ENCODE measurements at places on chromosomes 2 and 18. TPM values are rescaled to one million over a fixed set of nuclear protein-coding genes. Genes with fewer than 3 reads are reported as not detected.

GRCh38 chr2:173434762-173435569 lies 80.3 kb downstream of the CDCA7 start:
- peaks cover 8% of the 10 kb centered on the region for H3K4me1 ChIP-seq
- H3K27ac ChIP-seq = no peak overlapping the region
- H3K27me3 ChIP-seq = no peaks in the 10 kb centered on the region
- H3K36me3 ChIP-seq = no peaks in the 10 kb centered on the region
- no peak overlapping the region for H3K4me3 ChIP-seq

- no peaks in the 10 kb centered on the region for H3K4me1 ChIP-seq
- no peak overlapping the region for H3K4me3 ChIP-seq
- no peak for DNase-seq
- no peaks in the 10 kb centered on the region for H3K36me3 ChIP-seq
- no peak overlapping the region for H3K27ac ChIP-seq
Observed at GRCh38 chr2:133085646-133086045, 415.6 kb upstream of the LYPD1 start.

GRCh38 chr18:79526468-79527460 lies 131.0 kb downstream of the NFATC1 start:
- no peaks in the 10 kb centered on the region for H3K27me3 ChIP-seq
- H3K4me1 ChIP-seq = no peaks in the 10 kb centered on the region
- H3K4me3 ChIP-seq = no peak overlapping the region
- no peaks in the 10 kb centered on the region for H3K36me3 ChIP-seq
- DNase-seq = no peak

DNA sequence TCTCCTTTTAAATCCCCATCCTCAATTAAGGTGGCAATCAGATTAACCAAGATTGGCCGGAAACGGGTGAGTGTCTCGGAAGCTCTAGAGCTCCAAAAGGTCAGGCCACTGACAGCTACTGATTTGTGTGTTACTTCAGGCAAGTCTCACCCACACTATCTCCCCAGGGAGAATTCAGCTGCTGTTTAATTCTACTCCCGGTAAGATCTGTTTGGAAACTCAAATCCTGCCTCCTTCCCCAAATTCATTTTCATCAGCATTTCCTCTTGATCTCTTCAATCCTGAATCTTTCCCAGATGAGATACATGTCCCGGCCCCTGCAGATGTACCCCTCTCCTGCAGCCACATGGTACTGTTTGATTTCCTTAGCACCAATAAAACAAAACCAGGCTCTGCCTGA lies 34.9 kb downstream of the EFR3B start:
- H3K36me3 ChIP-seq = no peaks in the 10 kb centered on the region
- no peaks in the 10 kb centered on the region for H3K27me3 ChIP-seq
- no peak for DNase-seq
- no peak overlapping the region for H3K4me3 ChIP-seq
- no peak overlapping the region for H3K27ac ChIP-seq
- H3K4me1 ChIP-seq = peaks cover 9% of the 10 kb centered on the region

The IL36RN gene
- total RNA-seq = 0.63 TPM

- DNase-seq = no peak
- no peaks in the 10 kb centered on the region for H3K27me3 ChIP-seq
- H3K27ac ChIP-seq = no peak overlapping the region
- H3K4me3 ChIP-seq = no peak overlapping the region
- H3K4me1 ChIP-seq = no peaks in the 10 kb centered on the region
- no peaks in the 10 kb centered on the region for H3K36me3 ChIP-seq
Observed at GRCh38 chr18:38497266-38497665, 931.7 kb upstream of the CELF4 start.

- no peak overlapping the region for H3K4me3 ChIP-seq
- no peaks in the 10 kb centered on the region for H3K4me1 ChIP-seq
- H3K36me3 ChIP-seq = no peaks in the 10 kb centered on the region
- no peaks in the 10 kb centered on the region for H3K27me3 ChIP-seq
Observed at GRCh38 chr2:1886405-1886992, 142.2 kb upstream of the PXDN start.

The IGFBP5 gene
- total RNA-seq = 232 TPM

DNA sequence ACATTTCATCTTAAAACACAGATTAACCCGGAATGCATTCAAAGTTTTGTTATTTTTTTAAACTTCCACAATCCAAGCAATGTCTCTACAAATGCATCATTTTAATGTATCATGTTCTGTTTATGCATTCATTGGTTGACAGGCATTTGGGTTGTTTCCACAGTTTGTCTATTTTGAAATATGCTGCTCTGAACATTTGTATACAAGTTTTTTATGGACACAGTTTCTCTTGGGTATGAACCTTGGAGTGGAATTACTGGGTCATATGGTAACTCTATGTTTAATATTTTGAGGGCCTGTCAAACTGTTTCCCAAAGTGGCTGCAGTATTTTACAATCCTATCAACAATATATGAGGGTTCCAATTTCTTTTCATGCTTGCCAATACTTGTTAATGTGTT lies 57.3 kb downstream of the GULP1 start:
- H3K27me3 ChIP-seq = no peaks in the 10 kb centered on the region
- no peak overlapping the region for H3K27ac ChIP-seq
- no peaks in the 10 kb centered on the region for H3K36me3 ChIP-seq

DNA sequence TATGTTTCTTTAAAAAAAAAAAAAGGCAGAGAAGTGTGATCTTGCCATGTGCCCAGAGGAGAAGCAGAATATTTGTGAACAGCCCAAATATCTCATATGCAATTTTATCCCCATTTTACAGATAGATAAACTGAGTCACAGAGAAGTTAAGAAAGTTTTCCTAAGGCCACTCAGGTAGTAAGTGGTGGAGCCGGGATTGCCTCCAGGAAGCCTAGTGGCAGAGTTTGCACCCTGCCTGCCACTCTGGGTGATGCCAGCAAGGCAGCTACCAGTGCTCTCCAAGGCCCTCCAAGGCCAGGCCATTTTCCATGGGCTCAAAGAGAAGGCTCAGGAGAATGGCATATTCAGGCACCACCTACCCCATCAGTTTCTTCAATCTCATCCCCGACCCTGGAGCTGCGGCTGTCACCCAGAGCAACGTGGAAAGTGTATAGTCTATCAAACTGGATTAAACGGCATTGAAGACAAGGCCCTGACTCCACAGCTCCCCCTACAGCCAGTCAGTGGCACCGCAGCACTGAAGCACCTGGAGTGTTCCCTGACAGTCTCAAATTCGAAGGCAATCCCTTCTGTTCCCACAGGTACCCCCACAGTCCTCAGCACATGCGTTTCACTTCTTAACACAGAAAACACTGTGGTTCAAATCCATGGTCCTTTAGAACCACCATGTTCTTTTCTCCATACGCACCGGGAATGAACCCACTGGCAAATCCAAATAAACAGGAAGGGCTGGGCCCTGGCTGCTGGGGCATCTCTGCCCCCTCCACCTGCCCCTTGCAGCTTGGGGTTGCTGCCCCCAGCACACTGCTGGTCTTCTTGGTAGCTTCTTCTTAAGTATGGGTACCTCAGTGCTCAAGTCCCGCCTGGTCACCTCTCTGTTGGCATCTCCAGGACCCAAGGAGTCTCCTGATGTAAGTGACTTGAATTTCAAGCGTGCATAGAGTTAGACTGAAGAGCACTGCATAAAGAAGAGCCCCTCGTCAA lies 175.3 kb downstream of the INHBB start:
- H3K4me3 ChIP-seq = no peak overlapping the region
- H3K27me3 ChIP-seq = no peaks in the 10 kb centered on the region

- peak overlapping the region; percentile 99 for H3K27ac ChIP-seq
- peaks cover 21% of the 10 kb centered on the region for H3K4me1 ChIP-seq
- H3K36me3 ChIP-seq = no peaks in the 10 kb centered on the region
- H3K27me3 ChIP-seq = no peaks in the 10 kb centered on the region
- peak overlapping the region; percentile 96 for H3K4me3 ChIP-seq
- no peak for DNase-seq
Observed at GRCh38 chr2:159714247-159714930, 2.1 kb downstream of the MARCHF7 start.

The ABCG5 gene
- total RNA-seq = 3.8 TPM

The EPHA4 gene
- total RNA-seq = 36.8 TPM

The GPR39 gene
- total RNA-seq = 14.5 TPM

- H3K36me3 ChIP-seq = no peaks in the 10 kb centered on the region
- no peaks in the 10 kb centered on the region for H3K27me3 ChIP-seq
- no peak for DNase-seq
- H3K4me1 ChIP-seq = no peaks in the 10 kb centered on the region
- H3K27ac ChIP-seq = no peak overlapping the region
- no peak overlapping the region for H3K4me3 ChIP-seq
Observed at GRCh38 chr2:240214790-240215675, 74.6 kb upstream of the OTOS start.

The ABHD1 gene
- 0.03 TPM for total RNA-seq

GRCh38 chr18:13275075-13275474 lies 56.5 kb downstream of the LDLRAD4 start:
- no peaks in the 10 kb centered on the region for H3K27me3 ChIP-seq
- no peak overlapping the region for H3K27ac ChIP-seq
- no peaks in the 10 kb centered on the region for H3K36me3 ChIP-seq
- H3K4me3 ChIP-seq = no peak overlapping the region

The ARHGAP15 gene
- total RNA-seq = 0.17 TPM

The MEX3C gene
- total RNA-seq = 67.3 TPM

GRCh38 chr18:79877163-79878091 lies 74.0 kb downstream of the SLC66A2 start:
- no peaks in the 10 kb centered on the region for H3K27me3 ChIP-seq
- no peak for DNase-seq
- no peak overlapping the region for H3K27ac ChIP-seq
- no peak overlapping the region for H3K4me3 ChIP-seq
- H3K4me1 ChIP-seq = no peaks in the 10 kb centered on the region
- no peaks in the 10 kb centered on the region for H3K36me3 ChIP-seq

All from hepatocyte (in vitro differentiated cells).